ENCODE measurements at places on chromosomes 2 and 18.

DNA sequence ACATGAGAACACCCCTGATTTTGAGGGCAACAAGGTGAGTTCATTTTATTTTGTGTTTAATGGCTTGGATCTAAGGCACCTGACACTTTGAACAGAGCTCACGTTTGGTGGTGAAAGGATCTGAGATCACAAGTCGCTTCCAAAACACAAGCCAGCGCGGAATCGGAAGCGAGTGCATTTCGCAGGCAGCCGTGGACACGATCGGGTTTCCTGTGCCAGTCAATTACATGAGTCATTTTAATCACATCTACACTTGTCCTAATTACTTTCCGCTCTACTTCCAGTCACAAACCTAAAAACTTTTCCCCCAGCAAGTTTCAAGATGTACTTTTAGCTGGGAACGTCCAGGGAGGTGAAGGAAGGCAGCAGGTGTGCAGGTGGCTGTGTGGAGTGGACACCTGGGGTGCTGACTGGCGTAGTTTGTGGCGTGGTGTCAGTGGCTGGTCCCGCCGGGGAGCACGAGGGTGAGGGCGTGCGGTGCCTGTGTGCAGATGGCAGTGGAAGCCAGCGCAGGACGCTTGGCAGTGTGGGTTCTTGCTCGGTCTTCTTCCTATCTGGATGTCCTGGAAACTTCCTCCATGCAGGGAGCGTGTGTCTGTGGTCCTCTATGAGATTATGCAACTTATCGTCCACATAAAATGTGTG is 75.6 kb downstream of the DCDC2C start:
- no peak for DNase-seq

DNA sequence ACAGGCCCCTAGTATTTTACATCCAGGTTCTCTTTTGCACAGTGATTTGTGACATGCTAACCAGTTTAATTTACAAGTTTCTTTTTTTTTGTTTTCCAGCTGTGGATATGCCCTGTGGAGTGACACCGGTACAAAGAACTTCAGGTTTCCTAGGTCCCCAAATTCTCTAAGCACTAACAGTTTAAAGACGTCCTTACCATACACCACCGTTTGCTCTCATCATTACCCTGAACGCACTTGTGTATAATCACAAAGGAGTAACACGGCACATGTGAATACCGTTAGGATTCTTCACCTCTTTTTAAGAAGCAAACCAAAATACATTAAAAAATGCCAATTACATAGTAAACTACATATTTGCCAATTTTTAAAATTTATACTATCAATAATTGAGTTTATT is 853 bp downstream of the LANCL1 start:
- no peak for DNase-seq

DNA sequence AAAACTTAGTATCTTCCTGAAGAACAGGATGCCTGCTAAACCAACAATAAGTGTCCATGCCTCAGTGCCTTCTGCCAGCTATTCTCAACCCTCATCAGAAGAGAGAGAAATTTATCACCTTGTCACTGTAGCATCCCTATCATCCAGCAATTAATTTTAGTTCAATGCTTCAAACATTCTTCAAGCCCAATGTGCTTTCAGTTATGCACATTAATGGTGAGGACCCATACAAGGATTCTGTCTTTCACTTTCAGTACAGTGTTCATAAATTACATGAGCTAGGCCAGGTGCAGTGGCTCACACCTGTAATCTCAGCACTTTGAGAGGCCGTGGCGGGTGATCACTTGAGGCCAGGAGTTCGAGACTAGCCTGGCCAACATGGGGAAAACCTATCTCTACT is 47.0 kb upstream of the MSH6 start:
- DNase-seq: no peak

DNA sequence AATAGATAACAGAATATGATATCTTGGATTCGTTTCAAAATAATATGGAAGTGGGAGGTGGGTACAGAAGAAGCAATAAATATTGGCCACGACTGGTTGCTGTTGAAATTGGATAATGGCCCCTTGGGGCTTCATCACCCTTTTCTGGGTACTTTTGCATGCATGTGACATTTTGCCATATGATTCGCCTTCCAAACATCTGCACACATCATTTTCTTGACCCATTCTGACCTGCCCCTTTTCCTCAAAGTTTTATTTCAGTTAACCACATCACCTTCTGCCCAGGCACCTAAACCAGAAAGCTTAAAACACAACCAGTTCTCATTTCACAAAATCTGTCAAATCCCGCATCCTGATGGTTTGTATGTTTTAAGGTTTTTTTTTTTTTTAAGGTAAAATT is 116.7 kb upstream of the AGAP1 start:
- no peak for DNase-seq

DNA sequence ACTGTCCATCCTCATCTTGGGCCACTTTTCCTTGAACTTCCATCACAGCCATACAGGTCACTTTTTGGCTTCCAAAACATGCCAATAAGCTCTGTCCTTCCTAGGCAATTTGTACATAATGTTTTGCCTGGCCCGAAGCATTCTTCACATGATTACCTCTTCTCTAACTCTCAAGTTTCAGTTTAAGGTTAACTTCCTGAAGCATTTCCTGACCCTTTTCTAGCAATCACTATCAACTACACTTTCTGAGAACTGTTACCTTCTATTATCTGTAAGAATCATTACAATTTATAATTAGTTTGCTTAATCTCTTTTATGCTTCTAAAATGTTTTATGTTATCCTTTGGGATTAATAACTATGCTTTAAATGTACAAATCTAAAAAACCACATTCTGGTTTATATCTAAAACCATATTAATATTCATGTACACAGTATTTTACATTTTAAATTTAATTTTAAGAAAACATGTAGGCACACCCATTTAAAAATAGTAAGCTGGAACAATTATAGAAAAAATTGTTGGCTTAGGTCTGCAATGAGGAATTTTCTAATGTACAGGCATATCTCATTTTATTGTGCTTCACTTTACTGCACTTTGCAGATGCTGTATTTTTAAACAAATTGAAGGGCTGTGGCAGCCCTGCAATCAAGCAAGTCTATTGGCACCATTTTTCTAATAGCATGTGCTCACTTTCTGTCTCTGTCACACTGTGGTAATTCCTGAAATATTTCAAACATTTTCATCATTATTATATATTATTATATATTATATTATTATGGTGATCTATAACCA is 76.4 kb downstream of the C2orf74 start:
- no peak for DNase-seq

GRCh38 chr18:79790996-79791972 is 6.5 kb upstream of the KCNG2 start:
- DNase-seq: no peak

- DNase-seq: no peak
These were observed 144.4 kb downstream of the MBP start for GRCh38 chr18:76988031-76988826.

GRCh38 chr18:22165049-22165602 is 4.3 kb upstream of the GATA6 start:
- no peak for DNase-seq

DNA sequence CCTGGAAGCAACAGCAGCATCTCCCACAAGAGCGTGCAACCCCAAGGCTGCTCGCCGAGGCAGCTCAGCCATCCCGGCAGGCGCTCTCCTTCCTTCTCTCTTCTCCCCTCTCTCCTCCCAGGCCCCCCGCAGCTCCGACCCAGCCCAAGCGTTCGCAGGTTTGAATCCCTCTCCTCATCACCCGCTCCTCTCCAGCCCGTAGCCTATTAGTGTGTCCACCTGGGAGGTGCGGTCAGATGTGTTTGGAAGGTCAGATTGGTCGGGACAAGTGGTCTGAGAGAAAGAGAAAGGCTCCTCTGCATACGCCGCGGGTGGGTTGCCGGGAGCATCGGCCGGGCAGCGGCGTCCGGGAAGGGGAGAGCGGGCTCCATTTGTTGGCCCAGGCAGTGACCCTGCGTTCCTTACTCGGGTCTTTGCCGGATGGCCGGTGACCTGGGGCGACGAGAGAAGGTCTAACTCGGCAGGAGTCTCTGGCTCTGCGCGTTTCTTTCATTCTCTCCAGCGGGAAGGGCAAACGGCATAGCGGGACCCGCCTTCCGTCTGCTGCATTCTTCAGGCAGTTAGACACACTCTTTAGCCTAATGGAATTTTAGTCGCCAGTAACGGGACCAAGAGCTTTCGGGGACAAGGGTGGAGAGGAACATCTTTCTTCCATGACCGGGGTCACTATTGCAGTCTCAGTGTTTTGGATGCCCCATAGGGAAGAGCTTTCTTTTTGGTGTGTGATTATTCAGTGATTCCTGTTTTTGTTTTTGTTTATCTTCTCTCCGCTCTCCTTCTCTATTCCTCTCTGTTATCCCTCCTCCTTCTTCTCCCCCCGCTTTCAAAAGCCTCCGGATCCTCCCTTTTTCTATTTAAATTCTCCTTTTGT is 1.1 kb upstream of the TMEFF2 start:
- DNase-seq: no peak

GRCh38 chr2:30645745-30646119 is 161.5 kb downstream of the CAPN13 start:
- DNase-seq: no peak

DNA sequence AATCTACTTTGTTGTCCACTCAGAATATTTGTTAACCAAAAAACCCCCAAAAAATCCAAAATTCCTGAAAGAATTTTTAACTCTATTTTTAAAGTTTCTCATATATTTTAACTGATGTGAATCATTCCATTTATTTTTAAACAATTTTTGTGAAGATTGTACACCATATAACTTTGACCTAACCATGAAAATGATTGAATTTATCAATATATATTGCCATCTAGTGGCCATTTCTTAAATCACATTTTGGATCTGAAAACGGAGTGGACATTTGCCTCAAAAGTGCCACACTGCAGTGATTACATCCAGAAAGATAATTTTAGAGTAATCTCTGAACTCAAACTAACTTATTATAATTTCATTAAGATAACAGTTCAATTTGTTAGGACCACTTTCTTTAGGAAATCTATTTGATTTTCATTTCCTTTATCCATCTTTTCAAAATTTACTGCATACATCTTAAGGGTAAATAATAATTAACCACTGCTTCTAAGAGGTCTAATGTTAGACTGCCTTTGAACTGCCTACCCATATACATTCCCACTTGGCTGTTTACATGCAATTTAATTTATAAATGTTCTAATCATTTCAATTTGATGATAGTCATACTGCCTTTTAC is 71.1 kb downstream of the DSC3 start:
- DNase-seq: no peak

DNA sequence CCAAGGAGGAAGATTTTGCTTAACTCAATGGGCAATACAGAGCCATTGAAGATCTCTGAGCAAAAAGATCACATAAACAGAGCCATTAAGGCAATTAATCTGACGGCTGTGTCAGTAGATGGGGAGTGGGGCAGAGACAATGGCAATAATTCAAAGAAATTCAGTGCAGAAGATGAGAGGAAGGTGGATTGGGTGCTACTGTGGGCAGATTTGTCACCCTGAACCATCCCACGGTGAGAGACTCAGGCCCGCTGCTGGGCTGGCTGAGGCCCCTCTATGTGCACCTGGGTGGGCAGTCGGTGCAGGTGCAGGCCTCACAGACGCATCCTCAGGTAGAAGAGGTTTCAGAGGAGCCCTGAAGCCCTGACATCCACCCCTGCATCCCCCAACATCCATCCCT is 458.6 kb downstream of the EIPR1 start:
- DNase-seq: no peak

- no peak for DNase-seq
These were observed 112.7 kb upstream of the PTPRM start for GRCh38 chr18:7454429-7454828.

DNA sequence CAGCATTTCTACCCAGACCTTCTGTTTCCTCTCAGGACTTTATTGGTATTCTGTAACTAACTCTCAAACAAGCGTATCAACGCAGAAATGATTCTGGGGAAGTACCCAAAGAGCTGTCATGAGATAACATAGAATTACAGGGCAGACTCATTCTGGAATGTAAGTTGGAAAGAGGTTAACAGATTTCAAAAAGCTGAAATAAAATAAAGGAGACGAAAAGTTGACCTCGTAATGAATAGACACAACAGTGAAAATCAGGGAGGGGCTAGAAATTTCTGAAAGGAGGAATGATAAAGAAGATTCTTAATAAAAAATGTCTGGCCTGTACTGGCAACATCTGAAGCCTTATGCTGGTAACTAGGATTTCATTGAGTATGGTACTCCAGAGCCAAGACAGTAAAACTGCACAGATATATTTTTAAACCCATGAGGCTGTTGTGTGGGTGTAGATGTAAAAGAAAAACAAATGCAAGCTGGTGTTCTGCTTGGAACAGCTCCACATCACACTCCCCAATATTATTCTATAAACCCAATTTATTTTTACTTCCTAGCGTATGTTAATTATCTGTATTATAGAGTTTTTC is 23.9 kb downstream of the RBMS1 start:
- DNase-seq: no peak

DNA sequence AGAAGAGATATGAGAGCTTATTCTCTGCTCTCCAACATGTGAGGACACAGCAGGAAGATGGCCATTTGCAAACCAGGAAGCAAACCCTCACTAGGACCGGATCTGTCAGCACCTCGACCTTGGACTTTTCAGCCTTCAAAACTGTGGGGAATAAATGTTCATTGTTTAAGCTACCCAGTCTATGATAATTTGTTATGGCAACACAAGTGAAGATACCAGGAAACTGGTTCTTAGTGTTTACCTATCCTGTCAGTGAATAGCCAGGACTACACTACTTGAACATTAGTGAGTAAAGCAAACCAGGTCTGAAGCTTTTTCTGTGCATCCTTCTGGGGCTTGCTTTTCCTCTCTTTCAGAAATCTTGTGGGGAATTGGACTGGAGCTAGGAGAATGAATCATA is 44.4 kb upstream of the BARD1 start:
- DNase-seq: no peak

DNA sequence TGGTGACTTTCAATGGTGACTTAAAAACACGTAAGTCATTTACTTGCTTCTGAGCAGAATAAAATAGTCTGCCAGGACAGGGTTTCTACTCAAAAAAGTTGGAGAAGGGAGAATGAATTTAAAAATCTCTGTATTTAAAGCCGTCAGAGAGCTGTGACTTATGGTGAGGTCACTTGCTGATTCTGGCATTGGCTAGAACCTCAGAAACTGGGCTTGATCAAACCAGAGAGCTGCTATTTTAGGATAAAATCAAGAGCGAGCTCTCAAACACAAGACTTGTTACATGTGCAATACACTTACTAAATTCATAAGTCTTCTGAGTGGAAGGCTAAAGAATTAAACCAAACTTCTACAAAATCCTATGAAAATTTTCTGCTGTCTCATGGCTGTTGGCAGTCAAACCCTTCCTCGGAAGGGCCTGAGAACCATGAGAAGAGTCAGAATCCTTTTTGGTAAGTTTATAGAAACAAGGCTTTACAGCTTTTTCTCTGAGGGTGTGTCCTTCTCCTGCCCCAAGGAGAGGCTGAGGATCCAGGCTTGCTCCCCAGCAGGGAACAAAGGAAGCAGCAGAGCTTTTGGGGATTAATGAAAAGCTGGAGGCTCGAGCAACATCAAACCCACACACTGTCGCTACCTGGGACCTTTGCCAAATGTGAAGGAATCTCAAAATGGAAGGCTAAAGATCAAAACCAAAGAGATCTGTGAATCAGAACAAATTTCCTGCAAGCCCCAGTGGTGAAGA is 816.4 kb downstream of the SOCS6 start:
- DNase-seq: no peak

GRCh38 chr2:83633423-83633822 is 825.7 kb downstream of the SUCLG1 start:
- no peak for DNase-seq

- no peak for DNase-seq
These were observed 109.7 kb downstream of the CD8B2 start for GRCh38 chr2:106596844-106597243.

- DNase-seq: no peak
These were observed 57.1 kb downstream of the PDK1 start for GRCh38 chr2:172613040-172613439.

All from Panc1 (cell line).